ENCODE measurements at places on chromosomes 1 and 21. TPM values are rescaled to one million over a fixed set of nuclear protein-coding genes. Genes with fewer than 3 reads are reported as not detected.

DNA sequence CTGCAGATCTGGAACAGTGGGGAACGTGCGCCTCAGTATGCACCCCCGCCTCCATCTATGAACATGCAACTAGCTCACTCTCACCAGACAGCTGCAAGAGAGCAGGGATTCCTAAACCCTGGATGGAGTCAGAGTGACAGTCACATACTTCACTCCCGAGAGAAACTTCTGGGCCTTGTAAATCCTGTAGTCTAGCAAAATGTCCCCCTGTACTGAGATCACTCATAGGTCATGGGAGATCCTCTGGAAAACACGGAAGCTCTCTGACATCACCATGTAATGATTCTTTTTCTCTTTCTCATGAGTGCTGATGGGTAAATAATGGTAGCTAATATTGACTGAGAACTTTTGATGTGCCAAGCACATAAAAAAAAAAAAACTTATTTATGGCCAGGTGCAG lies 23.4 kb upstream of the TARDBP start:
- no peaks in the 10 kb centered on the region for H3K27me3 ChIP-seq
- no peak overlapping the region for H3K4me3 ChIP-seq
- no peaks in the 10 kb centered on the region for H3K4me1 ChIP-seq
- no peak for DNase-seq

DNA sequence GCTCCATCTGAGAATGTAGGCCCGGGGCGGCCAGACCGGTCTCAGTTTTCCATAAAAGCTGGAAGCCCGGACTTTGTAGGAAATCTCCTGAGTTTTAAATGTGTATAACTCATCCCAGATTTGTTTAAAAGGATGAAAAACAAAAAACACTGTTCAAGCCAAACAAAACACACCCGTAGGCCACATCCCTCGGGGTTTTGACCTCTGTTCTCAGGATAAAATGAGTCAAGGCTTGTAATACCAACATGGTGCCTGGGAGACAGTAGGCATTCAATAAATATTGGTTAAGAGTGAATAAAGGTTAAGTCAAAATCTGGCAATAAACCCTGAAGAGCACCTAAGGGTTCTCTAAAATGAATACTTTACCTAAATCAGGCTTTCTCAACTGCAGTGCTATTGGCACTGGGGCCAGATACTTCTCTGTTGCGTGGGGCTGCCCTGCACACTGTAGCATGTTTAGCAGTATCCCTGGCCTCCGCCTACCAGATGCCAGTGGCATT lies 55.0 kb downstream of the KAZN start:
- no peaks in the 10 kb centered on the region for H3K36me3 ChIP-seq
- peaks cover 4% of the 10 kb centered on the region for H3K4me1 ChIP-seq
- H3K4me3 ChIP-seq, result no peak overlapping the region
- no peak for DNase-seq
- H3K27ac ChIP-seq, result no peak overlapping the region
- H3K27me3 ChIP-seq, result peaks cover 7% of the 10 kb centered on the region

DNA sequence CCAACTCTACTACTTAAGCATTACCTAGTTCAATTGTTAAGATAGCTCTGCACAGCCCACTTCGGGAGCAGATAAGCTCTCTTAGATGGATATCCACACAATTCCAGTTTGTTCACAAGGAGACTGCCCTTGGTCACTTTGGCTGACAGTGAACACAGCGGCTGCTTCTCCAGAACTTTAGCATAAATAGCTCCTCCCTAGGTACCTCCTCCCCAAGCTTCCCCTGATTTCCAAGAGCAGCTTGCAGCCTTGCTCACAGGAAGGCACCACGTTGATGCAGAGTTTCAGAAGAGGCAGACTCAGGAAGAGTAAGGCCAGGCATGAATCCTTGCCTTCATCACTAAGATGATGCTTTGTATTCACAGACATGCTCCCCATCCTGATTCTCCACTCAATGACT lies 24.7 kb downstream of the TFF3 start:
- no peaks in the 10 kb centered on the region for H3K27me3 ChIP-seq
- H3K36me3 ChIP-seq, result peaks cover 34% of the 10 kb centered on the region
- H3K4me1 ChIP-seq, result no peaks in the 10 kb centered on the region

- no peaks in the 10 kb centered on the region for H3K36me3 ChIP-seq
- no peak overlapping the region for H3K27ac ChIP-seq
- H3K27me3 ChIP-seq, result no peaks in the 10 kb centered on the region
- no peak for DNase-seq
- no peaks in the 10 kb centered on the region for H3K4me1 ChIP-seq
Measured at GRCh38 chr1:47036764-47037163, 13.3 kb downstream of the CYP4X1 start.

DNA sequence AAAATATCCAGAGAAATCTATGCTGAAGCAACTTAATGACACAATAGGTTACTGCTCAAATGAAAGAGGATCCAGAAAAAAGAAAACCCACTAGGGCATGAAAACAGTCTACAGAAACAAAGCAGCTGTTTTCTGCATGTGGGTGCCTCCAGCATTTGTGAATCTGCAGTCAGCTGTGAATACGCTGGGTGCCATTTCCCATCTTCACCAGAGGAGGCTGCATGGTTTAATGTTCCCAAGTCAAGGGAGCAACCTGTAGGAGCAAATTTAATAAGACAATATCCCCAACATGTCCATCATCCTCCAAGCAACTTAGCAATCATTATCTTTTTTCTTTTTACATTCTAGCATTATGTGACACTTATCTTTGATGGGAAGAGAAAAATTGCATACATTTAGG lies 396.6 kb downstream of the BRINP2 start:
- no peak overlapping the region for H3K4me3 ChIP-seq
- no peak for DNase-seq
- no peaks in the 10 kb centered on the region for H3K36me3 ChIP-seq

DNA sequence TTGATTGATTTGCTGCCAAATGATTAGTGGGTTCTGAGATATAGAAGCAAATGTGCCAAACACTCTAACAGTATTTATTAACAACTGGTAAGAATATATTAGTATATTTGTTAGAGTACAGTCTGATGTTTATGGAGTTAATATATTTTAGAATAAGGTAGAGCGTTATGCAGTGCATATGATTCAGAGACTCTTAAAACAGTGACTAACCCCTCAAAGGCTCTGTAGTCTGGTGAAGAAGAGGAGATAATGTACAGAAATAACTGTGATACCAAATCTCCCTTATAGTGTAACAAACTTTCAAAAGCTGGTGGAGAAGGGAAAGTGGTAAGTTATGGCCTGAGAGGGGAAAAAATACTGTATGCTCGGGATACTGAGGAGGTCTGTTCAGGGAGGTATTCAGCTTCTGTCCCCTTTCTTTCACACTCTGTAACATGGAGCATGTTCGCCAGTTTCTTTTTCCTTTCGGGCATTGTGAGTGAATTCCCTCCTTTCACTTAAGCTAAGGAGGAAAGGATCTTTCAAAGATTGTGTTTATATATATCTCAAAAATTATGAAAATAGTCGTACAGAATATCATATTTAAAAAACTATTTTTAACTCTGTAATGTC lies 121.2 kb downstream of the ADGRL2 start:
- H3K4me3 ChIP-seq, result no peak overlapping the region
- no peak for DNase-seq
- no peaks in the 10 kb centered on the region for H3K27me3 ChIP-seq
- H3K36me3 ChIP-seq, result no peaks in the 10 kb centered on the region

DNA sequence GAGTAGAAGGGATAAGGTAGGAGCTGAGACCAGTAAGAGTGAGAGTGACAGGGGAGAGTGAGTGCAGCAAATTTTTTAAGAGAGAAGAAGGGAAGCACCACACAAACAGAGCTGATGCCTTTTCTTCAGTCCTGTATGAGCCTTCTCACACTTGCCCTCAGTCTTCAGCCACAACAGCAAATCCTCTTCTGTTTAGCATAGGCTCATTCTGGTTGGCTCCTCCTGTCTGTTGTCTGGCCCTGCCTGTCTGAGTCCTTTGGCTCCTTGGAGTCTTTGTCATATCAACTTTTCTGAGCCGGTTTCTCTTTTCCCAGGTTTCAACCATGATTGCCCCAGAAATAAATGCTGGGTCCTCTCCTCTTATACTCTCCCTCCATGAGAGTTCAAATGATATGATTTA lies 12.7 kb upstream of the CASQ1 start:
- H3K4me1 ChIP-seq, result no peaks in the 10 kb centered on the region
- no peaks in the 10 kb centered on the region for H3K27me3 ChIP-seq
- H3K27ac ChIP-seq, result no peak overlapping the region
- no peak overlapping the region for H3K4me3 ChIP-seq
- H3K36me3 ChIP-seq, result no peaks in the 10 kb centered on the region

DNA sequence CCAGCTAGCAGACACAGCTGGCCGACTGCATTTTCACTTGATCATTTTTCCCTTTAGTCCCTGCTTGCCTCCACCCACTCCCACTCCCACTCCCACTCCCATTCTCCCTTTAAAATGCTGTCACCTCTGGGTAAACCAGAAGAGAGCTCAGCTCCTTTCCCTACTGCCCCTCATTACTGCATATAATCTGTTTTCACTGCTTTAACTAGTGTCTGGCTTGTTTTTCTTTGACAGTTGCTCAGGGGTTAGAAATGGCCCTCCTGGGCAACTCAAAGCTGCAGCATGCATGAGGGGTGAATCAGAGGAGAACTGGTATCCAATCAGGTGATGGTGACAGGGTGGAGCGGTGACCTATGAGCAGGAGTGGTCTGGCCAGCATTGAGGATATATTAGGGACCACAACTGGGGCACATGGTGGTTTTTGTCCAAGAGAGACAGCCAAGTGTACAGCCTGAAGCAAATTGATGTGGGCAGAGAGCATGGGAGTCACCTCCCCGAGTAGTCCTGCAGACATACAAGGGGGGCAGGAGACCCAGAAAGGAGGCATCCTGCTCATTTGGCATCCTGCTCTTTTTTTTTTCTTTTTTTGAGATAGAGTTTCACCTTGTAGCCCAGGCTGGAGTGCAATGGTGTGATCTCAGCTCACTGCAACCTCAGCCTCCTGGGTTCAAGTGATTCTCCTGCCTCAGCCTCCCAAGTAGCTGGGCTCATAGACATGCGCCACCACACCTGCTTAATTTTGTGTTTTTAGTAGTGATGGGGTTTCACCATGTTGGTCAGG lies 42.6 kb upstream of the SRSF10 start:
- peaks cover 40% of the 10 kb centered on the region for H3K4me1 ChIP-seq
- H3K27me3 ChIP-seq, result no peaks in the 10 kb centered on the region
- H3K27ac ChIP-seq, result peak overlapping the region; percentile 93
- H3K36me3 ChIP-seq, result no peaks in the 10 kb centered on the region
- no peak overlapping the region for H3K4me3 ChIP-seq
- no peak for DNase-seq

DNA sequence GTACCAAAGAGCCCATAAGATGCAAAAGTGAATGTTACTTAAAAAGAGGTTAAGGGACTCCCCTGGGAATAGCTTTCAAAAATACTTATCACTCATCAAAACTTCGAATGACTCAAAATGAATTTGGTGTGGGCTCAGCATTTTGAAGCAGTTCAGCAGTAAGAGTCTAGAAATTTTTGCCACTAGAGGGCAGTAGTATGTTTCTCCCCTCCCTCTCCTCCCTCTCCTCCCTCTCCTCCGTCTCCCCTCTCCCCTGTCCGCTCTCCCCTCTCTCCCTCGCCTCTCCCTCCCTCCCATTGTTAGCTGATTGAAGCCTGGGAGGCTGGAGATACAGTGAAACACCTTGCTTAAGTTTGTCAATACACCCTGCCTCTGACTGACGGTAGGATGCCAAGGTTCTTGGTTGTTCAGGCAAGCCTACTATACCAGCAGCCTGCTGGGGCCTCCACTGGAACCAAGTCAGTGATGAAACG lies 70.8 kb upstream of the TENT5C start:
- H3K27ac ChIP-seq, result no peak overlapping the region
- H3K4me1 ChIP-seq, result peaks cover 3% of the 10 kb centered on the region
- H3K27me3 ChIP-seq, result no peaks in the 10 kb centered on the region
- no peak for DNase-seq

DNA sequence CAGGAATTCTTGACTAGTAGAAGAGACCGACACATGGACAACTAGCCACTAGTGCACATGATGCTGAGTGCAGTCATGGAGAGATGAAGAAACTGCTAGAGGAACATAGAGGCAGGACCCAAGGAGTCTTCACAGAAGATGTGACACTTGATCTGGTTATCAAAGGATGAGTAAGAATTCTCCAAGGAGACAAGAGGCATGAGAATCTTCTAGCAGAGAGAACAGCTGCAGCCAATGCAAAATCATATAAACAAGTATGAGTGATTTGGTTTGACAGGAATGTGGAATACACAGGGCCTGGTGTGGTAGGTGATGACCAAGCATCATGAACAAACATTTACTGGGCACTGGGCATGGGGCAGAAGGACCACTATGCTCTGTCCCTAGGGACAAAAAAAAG lies 140.9 kb upstream of the CTTNBP2NL start:
- H3K4me3 ChIP-seq, result no peak overlapping the region
- H3K27me3 ChIP-seq, result no peaks in the 10 kb centered on the region
- no peaks in the 10 kb centered on the region for H3K36me3 ChIP-seq
- no peak for DNase-seq
- no peaks in the 10 kb centered on the region for H3K4me1 ChIP-seq
- H3K27ac ChIP-seq, result peak overlapping the region; percentile 4

GRCh38 chr1:185601189-185601588 lies 133.0 kb upstream of the HMCN1 start:
- H3K27me3 ChIP-seq, result no peaks in the 10 kb centered on the region
- no peaks in the 10 kb centered on the region for H3K36me3 ChIP-seq
- H3K4me1 ChIP-seq, result no peaks in the 10 kb centered on the region
- no peak for DNase-seq
- no peak overlapping the region for H3K4me3 ChIP-seq

GRCh38 chr1:159664247-159664646 lies 50.1 kb downstream of the CRP start:
- H3K4me1 ChIP-seq, result no peaks in the 10 kb centered on the region
- H3K27ac ChIP-seq, result no peak overlapping the region
- DNase-seq, result no peak
- no peaks in the 10 kb centered on the region for H3K27me3 ChIP-seq
- H3K36me3 ChIP-seq, result no peaks in the 10 kb centered on the region

GRCh38 chr1:1989102-1989542 lies 14.5 kb downstream of the CFAP74 start:
- H3K27ac ChIP-seq, result no peak overlapping the region
- peaks cover 9% of the 10 kb centered on the region for H3K4me1 ChIP-seq
- H3K4me3 ChIP-seq, result no peak overlapping the region
- no peak for DNase-seq
- H3K36me3 ChIP-seq, result no peaks in the 10 kb centered on the region
- H3K27me3 ChIP-seq, result peaks cover 76% of the 10 kb centered on the region

The NGF gene
- 2.9 TPM for total RNA-seq

The SEMA4A gene
- 4.1 TPM for total RNA-seq

The TCHH gene
- not detected for total RNA-seq

Data from esophagus muscularis mucosa (tissue), 4 donors.